ENCODE measurements at places on chromosomes 16 and 17.

DNA sequence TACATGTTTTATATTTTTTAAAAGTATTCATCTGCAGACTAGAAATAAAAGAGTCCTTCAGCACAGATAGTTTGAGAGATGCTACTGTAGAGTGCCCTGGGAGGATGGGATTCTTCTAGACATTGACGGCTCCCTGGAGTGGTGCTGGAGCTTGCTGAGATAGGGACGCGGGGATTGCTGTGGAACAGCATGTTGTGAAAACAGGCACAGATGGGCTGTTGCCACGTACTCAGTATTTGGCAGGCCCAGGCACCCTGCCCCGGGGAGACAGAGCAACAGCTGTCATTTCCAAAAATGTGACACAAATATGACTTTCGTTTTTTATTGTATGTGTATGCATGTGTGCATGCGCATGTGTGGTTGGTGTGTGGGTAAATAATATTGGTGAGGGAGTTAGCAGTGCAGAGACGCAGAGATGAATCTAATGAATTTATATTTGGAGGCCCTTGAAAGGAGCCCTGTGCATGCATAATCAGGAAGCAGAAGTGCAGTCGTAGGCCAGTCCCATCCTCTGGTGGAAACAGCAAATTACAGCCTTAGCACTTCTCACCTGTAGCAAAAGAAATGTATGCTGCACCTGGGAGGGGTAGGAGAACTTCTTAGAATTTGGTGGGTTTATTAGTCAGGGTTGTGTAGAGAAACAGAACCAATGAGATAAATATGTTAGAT, 6.2 kb upstream of the ABCA8 start:
- DNase-seq, result no peak

GRCh38 chr16:23537390-23537789, 19.8 kb downstream of the EARS2 start:
- DNase-seq, result no peak

- no peak for DNase-seq
Observed at GRCh38 chr16:70572050-70572925, 48.7 kb downstream of the SF3B3 start.

DNA sequence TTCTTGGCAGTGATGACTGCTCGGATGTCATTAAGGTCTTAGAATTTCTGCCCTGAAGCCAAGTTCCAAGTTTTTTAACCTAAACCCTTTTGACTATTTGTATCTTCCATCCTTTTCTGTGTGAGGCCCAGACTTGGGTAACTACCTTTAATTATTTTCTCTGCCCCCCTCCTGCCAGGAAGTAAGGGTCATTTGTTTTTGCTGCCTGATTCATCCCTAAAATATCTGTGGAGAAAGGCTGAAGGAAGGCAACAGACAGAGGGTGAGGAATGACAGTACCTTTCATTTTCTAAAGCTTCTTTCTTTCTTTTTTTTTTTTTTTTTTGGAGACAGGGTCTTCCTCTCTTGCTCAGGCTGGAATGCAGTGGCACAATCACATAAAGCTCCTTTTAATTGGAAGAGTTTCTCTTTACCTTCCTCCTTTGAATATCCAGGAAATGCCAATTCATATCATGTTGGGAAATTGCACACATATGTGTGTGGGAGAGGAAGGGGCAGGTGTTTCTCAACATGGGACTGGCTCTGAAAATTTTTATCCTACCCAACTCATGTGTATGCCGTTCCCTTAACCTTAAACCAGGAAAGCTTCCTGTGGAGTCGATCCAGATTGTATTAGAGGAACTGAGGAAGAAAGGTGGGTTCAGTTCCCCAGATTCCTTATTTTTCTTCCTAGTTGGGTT, 957 bp downstream of the VPS25 start:
- DNase-seq, result no peak

DNA sequence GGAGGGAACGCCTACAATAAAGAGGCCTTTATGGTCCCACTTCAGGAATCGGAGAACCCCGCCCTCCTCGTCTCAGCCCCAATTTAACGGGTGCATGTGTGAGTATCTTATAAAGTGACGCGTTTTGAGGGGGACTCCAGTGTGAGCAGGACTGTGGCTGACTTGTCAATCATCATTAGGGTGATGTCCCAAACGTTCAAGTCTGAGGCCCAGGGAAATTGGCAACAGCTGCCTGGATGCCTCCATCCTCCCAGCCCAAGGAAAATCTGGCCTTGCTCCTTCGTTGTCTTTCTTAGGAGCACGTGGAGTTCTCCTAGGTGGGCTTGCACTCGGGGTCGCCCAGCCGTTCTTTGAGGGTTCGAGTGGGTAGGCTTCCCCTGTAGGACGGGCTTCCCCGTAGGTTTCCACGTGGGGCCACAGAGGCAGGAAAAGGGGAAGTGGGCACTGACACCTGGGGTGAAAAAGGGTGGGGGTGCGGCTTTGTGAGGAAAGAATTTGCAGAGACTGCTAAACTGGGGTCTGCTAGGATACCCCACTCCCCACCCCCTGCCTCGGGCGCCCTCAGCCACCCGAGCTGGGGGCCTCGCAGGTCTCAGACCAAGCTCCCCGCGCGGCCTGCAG, 561 bp upstream of the HERPUD1 start:
- no peak for DNase-seq

DNA sequence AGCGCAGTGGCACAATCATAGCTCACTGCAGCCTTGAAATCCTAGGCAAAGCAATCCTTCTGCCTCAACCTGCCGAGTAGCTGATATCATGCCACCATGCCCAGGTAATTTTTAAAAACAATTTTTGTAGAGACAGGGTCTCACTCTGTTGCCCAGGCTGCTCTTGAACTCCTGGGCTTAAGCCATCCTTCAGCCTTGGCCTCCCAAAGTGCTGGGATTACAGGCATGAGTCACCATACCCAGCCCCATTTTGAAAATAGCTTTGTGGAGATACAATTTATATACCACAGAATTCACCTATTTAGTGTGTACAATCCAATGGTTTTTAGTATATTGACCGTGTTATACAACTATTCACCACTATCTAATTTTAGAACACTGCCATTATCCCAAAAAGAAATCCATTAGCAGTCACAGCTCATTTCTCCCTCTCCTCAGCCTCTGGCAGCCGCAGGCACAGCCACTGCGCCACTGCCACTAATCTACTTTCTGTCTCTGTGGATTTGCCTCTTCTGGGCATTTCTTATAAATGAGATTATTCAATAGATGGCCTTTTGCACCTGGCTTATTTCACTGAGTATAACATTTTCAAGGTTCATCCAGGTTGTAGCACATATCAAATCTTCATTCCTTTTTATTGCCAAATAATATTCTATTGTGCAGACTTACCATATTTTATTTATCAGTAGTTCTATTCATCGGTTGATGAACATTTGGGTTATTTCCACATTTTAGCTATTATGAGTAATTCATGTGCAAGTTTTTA, 6.5 kb downstream of the RNF157 start:
- DNase-seq, result no peak
